Activated CD8-positive, alpha-beta memory T cell treated with anti-CD3 and anti-CD28 coated beads for 48 hours (primary cell): ENCODE measurements at places on chromosomes 5 and 9.

DNA sequence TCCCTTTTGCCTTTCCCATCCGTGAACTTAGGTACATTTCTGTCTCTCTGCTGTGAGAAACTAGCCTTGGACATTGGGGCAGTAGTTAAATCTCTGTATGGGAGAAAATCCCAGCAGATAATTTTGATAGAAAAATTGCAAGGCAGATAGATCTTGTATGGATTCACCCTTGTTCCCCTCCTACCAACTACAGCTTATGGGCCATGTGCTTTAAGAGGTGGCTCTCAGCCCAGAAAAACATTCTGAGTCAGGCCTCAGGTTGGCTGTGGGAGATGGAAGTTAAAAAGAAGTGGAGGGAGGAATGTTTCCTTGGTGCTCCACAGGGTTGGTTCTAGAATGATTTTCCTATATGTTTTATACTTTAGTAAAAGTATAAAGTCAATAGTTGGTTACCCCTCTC lies 1.4 kb upstream of the KDM3B start:
- no peak for DNase-seq

GRCh38 chr5:72917371-72917776 lies 38.5 kb upstream of the FCHO2 start:
- no peak for DNase-seq

GRCh38 chr5:97752871-97753270 lies 569.8 kb upstream of the RIOK2 start:
- no peak for DNase-seq

- no peak for DNase-seq
Observed at GRCh38 chr5:13108265-13108664, 836.2 kb downstream of the DNAH5 start.

- DNase-seq, result no peak
Observed at GRCh38 chr9:131860430-131860829, 120.6 kb upstream of the RAPGEF1 start.
